Stimulated activated CD8-positive, alpha-beta memory T cell treated with anti-CD3 and anti-CD28 coated beads, Interleukin-4, amount 100 ng/mL, for 1 hour (primary cell): ENCODE measurements at places on chromosomes 3 and 15.

DNA sequence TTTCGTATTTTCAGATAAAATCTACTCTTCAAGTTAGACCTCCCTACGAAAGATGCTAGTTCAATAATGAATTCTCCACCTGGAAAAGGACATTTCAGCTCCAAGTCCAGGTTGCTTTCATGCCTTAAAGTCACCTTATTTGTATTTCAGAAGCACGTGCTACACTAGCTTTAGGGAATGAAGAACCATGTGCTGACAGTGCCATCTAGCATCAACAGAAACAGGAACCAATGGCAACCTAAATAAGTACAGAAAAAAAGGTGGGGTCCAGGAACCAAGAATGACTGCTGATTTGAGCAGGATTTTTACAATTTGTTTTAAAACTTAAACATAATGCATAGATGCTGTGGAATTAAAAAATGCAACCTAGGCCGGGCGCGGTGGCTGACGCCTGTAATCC lies 77.6 kb upstream of the SNRPN start:
- no peak for DNase-seq

GRCh38 chr3:80556763-80557162 lies 789.0 kb upstream of the ROBO1 start:
- no peak for DNase-seq

- no peak for DNase-seq
Observed at GRCh38 chr3:25748189-25748588, 35.1 kb downstream of the NGLY1 start.

- DNase-seq: no peak
Observed at GRCh38 chr3:140635276-140635675, 42.6 kb upstream of the TRIM42 start.

GRCh38 chr3:114144909-114145688 lies 33.8 kb downstream of the DRD3 start:
- DNase-seq: no peak

DNA sequence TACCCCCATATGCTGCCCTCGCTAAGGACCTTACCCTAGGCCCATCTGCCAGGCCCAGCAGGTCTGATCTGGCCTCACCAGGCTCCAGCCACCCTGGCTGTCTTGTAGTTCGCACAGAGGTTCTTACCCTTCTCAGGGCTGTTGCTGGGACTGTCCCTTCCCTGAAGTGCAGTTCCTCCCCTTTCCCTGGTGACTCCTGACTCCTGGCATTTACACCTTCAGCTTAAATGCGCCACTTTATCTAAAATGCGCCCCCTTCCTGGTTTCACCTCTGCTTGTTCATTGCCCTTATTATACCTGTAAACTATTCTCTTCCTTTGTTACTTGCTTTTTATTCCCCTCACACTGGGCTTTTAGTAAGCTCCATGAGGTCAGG lies 835 bp upstream of the TTLL3 start:
- DNase-seq: no peak

- no peak for DNase-seq
Observed at GRCh38 chr3:133930341-133930933, 34.8 kb upstream of the RAB6B start.

DNA sequence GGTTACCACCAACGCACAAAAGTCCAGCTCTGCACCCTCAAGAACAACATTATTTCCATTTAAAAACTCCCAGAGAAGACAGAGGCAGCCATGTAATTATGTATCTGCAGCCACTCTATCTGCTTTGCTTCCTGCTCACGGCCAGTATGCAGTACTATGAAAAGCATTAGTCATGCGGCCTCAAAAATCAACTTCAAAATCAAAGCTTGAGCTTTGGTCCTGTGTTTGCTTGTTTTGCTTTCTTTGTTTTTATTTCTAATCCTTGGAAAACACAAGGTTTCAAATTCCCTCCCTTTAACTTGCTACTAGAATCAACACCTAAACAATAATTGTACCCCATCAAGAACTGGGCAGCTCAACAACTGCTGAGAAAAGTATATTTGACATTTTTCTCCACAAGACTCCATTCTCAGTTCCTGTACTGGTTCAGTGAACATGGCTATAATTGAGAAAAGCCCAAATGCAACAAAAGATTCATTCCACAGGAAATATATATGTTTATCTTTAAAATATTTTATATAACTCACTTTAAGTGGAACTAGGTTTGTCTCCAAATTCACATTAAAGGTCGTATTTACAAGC lies 37.6 kb downstream of the GBE1 start:
- DNase-seq: no peak

GRCh38 chr15:76972389-76973361 lies 22.3 kb upstream of the PSTPIP1 start:
- no peak for DNase-seq

DNA sequence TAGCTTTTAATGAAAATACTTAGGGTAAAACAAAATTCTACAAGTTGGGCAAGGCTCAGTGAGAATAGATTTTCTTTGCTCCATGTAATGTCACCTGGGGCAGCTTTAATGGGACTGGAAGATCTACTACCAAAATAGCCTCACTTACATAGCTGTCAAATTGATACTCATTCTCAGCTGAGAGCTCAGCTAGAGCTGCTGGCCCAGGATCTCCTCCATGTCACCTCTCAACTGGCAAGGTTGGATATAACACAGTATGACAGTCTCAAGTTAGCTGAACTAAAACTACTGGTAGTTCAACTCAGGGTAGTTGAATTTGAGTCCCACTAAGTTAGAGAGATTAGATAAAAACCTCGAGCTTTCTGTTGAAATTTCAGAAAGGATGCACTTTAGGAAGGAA lies 218.5 kb upstream of the PLSCR5 start:
- DNase-seq: no peak

- DNase-seq: no peak
Observed at GRCh38 chr3:190767851-190768250, 94.6 kb downstream of the GMNC start.

DNA sequence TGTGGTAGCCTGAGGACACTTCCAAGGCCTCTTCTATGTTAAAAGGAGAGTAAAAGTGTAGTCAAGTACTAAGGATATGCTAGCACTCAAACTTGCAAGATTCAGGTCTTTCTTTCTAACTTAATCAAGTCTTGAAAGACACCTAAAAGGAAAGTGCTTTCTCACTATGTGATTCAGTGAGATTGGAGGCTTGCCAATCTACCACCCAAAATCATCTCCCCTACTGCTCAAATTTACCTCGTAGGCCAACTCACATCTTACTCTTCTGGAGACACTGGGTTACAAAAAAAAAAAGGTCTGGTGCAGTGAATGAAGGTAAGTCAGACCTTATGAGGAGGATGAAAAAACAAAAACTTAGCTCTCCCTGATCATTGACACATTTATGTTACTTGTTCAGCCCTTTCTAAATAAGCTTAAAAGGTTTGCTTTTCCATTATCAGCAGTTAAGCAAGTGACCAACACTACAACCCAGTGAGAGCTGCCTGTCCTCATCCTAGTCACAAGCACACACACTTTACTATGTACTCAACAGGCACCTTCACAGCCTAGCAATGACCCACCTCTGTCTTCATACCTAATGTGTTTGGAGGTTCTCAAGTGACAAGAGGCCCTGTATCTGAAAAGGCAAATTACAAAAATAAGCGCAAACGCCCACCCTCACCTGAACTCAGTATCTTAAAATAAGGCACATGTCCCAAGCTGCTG lies 19.6 kb downstream of the SUMF1 start:
- DNase-seq: no peak

DNA sequence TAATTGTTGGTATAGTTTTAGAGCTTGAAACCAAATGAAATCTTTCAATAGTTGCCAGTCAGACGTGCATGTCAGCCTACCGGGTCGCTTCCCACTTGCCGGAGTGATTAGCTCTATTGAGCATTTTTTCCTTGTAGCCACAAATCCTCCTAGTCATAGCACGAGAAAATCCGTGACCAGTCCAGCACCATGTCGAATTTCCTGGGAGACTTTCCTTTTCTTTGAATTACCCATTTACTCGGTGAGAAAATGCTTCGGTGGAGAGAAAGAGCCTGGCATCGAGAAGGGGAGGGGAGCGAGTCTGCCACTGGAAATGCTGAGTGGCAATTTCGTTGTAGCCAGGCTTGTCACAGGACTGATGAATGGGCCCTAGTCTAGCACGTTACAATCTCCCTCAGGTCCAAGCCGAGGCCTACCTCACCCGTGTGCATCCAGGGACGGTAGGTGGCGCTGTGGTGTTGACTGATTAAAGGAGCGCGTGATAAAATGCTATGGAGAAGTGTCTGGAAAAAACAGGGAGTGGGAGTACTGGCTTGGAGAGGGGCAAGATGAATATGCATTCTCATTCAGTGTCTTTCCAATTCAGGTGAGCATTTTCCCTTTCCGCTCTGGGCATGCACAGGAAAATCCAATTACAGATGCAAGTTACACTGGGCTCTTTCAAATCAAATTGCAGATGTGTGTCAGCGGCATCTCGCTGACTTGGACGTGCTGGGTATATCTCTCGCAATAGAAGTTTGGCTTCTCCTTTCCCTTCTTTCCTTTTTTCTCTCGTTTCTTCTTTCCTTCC lies 238.8 kb downstream of the EDEM1 start:
- DNase-seq: no peak

DNA sequence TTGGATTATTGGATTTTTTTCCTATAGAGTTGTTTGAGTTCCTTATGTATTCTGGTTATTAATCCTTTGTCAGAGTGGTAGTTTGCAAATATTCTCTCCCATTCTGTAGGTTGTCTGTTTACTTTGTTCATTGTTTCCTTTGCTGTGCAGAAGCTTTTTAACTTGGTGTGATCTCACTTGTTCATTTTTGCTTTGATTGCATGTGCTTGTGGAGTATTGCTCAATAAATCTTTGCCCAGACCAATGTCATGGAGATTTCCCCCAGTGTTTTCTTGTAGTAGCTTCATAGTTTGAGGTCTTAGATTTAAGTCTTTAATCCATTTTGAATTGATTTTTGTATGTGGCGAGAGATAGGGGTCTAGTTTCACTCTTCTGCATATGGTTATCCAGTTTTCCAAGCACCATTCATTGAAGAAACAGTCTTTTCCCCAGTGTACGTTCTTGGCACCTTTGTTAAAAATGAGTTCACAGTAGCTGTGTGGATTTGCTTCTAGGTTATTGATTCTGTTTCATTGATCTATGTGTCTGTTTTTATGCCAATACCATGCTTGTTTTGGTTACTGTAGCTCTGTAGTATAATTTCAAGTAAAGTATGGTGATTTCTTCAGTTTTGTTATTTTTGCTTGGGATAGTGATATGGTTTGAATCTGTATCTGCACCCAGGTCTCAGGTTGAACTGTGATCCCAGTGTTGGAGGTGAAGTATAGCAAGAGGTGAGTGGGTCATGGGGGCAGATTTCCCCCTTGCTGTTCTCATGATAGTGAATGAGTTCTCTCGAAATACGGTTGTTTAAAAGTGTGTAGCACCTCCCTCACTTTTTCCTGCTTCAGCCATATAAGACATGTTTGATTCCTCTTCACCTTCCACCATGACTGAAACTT lies 46.1 kb upstream of the TNFSF10 start:
- no peak for DNase-seq

DNA sequence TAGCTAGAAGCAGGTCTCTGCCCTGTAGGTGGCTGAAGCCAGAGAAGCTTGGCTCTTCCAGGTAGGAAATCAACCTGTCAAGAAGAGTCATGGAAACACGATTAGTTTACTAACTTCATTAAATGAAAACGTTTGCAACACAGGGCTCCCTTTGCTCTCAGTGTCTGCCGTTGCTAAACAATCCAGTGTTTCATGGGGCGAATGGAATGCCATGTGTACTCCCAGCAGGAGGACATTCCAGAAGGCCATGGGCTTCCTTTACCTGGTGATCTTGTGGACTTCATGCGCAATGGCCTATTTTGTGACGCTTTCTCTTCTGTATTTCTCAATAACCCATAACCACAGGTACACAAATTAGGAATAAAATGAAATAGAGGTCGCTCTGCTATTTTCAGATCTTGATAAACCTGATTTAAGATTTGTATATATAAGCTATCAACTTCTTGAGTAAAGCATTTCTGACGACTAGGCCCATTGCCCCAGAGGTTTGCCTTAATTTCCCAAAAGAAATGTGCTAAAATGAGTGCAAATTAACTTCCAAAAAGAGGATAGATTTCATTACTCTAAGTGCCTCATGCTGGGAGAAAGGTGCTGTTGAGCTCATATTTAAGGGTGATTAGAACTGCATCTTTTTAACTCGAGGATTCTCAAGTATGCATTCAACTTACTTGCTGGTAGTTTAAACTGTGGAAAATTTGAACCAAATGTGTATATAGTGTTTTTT lies 171.0 kb downstream of the EPHA3 start:
- DNase-seq: no peak

DNA sequence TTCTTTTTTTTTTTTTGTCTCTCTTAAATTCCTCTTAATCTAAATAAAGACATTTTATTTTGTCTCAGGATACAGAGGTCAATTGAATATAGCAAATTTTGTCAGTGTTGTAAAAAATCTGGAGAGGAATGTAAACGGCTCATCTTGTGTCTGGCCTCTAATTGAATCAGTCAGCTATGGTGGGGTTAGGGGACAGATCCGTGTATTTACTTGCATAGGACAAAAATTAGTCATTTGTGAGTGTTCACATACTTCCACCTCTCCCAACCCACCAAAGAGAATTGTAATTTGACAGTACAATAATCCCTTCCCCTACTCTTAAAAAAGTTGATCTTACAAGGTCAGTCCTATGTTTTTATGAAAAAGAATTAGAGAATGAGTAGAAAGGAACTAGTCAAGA lies 18.3 kb downstream of the PPARG start:
- DNase-seq: no peak

GRCh38 chr3:119011528-119011927 lies 23.1 kb downstream of the IGSF11 start:
- DNase-seq: no peak

DNA sequence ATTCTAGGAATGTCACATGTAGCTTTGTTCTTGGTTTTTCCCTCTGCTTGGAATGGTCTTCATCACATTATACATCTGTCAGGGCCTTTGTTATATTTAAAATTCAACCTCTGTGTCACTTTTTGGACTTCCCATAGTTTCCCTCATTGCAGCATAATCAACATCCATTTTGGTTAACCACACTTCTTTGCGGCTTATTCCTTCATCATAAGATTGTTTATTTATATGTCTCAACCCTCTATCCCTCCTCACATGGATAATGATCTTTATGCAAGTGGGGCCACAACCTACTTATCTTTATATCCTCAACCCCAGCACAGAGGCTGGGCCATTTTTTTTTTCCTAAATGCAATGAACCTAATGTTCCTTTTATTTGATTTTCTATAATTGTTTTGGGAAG lies 260.0 kb upstream of the THBS1 start:
- DNase-seq: no peak
